Activated CD4-positive, CD25-positive, alpha-beta regulatory T cell treated with anti-CD3 and anti-CD28 coated beads, Interleukin-2, amount 50 U/mL, for 24 hours (primary cell): ENCODE measurements at places on chromosomes 4 and X.

DNA sequence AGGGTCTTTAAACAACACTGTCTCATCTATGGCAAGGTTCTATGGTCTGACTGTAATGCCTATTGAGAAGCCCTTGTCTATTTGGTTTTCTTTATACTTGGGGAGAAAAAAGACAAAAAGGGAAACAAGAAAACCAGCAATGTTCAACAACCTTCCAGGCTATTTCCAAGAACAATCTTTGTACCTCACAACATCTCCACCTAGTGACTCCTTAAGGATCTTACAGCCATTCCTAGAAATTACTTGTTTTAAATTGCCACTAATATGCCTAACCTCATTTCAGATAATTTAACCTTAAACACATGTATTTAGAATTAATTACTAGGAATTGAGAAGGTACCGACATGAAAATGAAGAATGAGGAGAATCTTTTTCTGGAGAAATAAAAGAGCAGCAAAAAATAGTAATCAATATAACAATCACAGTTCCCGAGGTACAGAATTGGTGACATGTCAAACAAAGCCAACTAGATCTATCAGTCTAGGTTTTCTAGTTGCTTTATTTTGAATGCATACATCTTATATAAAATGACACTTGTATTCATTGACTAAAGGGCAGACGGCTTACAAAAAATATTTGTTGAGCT is 1.6 kb upstream of the RBM46 start:
- ATAC-seq: no peak

- no peak for ATAC-seq
Measured at GRCh38 chrX:108127152-108127551, 35.6 kb downstream of the ATG4A start.

DNA sequence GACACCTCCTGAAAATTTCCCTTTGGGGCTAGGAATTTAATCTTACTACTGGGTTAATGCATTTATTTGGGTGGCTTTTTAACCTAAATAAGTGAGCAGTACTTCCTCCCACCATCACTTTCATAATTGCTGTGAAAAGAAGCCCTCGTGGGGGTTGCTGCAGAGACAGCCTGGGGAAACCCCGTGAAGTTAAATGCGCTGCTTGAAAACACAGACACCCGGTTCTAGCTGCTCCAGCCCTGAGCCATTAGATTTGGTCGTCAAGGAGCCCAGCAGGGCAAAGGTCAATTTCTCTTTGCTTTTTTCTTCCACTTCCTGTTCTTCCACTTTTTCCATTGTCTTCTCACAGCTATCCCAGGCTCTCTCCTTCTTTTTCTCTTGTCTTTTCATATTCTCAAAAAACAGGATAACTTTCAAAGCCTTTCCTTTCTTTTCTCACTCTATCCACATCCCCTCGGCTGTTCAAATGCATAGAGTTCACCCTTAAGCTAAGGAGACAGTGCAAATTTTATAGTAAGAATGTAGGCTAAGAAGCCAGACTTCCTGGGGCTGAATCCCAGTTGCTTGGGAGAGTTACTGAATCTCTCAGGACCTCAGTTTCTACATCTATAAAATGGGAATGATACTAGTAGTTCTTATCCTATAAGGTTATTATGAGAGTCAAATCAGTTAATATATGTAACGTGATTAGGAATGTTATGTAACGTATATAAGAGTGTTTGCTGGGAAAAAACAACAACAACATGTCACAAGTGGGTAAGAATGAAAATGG is 91.5 kb upstream of the ZNF827 start:
- peak; percentile 51 for ATAC-seq

DNA sequence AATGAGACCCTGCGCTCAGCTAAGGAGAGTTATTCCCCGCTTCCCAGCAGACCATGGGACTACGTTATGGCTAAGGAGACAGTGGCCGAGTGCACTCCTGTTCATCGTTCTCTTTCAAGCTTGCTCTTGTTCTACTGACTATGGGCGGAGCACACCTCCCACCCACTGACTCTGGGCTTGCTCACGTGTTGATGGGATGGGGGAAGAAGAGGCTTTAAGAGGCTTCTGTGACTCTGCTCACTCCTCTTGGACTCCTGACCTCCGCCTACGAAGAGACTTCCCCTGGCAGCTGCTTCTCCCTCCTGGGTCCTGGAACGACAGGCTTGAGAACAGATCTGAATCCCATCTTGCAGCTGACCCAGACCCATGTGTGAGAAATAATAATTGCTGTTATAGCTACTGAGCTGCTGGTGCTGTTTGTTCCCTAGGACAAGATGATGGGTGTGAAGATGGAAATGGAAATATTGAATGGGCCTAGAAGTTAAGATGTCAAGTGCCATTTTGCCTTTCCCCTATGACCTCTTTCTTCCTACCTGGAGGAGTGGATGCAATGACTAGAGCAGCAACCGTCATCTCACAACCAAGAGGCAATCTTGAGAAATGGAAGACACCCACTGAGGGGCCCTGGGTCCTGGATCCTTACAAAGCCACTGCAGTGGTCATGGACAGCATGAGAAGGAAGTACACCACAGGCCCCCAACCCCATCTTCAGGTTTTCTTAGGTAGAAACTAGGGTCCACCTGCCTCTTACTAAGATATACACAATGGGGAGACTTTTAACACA is 38.7 kb upstream of the IRAK1 start:
- no peak for ATAC-seq

DNA sequence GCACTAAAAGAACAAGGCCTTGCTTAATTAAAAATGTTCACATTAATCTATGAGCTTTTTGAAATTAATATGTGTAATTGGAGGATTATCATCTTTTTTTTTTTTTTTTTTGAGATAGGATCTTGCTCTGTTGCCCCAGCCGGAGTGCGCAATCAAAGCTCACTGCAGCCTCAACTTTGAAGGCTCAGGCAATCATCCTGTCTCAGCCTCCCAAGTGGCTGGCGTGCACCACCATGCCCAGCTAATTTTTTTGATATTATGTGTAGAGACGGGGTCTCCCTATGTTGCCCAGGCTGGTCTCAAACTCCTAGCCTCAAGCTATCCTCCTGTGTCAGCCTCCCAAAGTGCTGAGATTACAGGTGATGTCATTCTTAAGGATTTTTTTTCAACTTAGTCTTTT is 20.0 kb downstream of the PRPS1 start:
- no peak for ATAC-seq
